ENCODE measurements at places on chromosomes 16 and 17.

DNA sequence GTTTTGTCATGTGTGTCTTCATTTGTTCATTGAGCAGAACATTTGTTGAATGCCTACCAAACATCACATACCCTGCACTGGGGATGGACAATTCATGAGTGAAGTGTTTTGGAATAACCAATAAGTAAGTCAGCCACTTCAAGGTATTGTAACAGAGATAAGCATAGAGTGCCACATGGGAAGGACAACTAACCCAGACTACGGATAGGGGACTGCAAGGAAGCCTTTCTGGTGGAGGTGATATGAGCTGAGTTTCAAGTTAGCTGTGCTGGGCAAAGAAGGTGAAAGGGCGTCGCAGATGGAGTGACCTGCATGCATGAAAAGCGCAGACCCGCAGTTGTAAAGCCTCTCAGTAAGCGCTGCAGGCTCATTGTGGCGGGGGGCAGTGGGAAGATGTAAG, 78.8 kb downstream of the TNRC6C start:
- DNase-seq, result no peak

DNA sequence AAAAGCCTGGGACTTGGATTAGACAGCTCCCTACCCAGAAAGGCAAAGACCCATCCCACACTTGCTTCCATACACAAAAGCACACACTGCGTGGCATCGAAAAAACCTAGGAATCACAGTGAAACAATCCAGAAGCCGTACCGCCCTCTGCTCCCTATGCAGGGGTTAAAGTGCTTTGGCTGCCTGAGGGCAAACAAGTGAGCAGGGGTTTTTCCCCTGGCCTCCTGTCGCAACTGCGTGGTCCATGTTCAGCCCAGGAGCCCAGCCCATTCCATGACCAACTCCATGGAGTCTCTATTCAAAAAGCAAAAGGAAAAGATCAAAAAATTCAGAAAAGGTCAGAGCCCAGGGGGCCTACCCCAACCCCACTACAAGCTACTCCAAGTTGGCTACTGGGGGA, 3.6 kb upstream of the GSDMB start:
- DNase-seq, result no peak

- DNase-seq, result no peak
Observed at GRCh38 chr17:71975331-71975801, 145.5 kb upstream of the SOX9 start.

- no peak for DNase-seq
Observed at GRCh38 chr16:69145658-69146057, 13.2 kb downstream of the UTP4 start.

- DNase-seq, result no peak
Observed at GRCh38 chr16:47734987-47735594, 274.0 kb downstream of the PHKB start.

DNA sequence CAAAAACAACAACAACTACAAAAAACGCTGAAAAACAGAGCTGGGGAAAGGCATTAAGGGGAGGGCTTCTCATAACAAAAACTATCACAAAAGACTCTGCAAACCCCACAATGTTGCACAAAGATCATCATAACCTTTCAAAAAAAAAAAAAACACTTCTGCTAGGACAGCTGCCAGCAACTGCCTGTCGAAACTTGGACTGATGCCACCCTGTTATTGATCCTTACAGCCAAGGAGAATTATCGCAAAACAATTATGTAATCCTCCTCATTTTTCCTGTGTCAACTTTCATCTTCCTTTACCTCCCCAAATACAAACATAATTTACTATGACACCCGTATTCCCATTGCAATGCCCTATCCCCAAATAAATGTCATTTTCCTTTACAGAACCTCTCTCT, 9.3 kb downstream of the CCDC40 start:
- DNase-seq, result no peak

- no peak for DNase-seq
Observed at GRCh38 chr16:6153901-6154300, 1056.3 kb upstream of the EEF2KMT start.

- DNase-seq, result no peak
Observed at GRCh38 chr17:2797637-2798036, 1.4 kb downstream of the RAP1GAP2 start.

- DNase-seq, result no peak
Observed at GRCh38 chr17:80109066-80109660, 7.8 kb downstream of the GAA start.

DNA sequence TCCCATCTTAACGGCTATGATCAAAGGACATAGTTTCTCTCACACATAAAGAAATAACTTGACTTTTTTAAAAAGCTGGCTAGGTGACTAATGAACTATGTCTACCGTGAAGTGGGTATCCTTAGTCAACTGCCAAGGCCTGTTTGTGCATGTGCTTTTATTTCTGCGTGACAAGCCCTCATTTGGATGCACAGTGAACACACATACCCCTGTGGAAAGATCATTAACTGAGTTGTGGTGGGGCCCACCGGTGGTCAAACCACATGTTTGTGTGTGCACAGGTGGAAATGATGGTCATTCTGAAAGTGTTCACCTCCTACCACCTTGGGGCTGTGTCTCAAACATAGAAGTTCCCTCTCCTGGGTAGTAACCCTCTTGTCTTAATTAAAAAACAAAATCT, 256.1 kb upstream of the SALL1 start:
- DNase-seq, result no peak

All from HL-60 (cell line).